A549 treated with ZK216348 at 1 μM for 4 hours (cell line): ENCODE measurements at places on chromosomes 16 and 17. TPM values are rescaled to one million over a fixed set of nuclear protein-coding genes. Genes with fewer than 3 reads are reported as not detected.

TBX2 gene
- total RNA-seq: 3.5 to 7.0 TPM (median 6.9 TPM) in 5 replicates

CCL3 gene
- total RNA-seq: not detected in 5 replicates

CLUH gene
- total RNA-seq: 68.1 to 128 TPM (median 120 TPM) in 5 replicates

KRT33A gene
- not detected in 5 replicates for total RNA-seq

RAPGEFL1 gene
- total RNA-seq: 2.1 to 3.4 TPM (median 2.9 TPM) in 5 replicates

BCL6B gene
- total RNA-seq: not detected in 5 replicates
